Hair follicle dermal papilla cell (primary cell): ENCODE measurements at places on chromosomes 2 and 18. TPM values are rescaled to one million over a fixed set of nuclear protein-coding genes. Genes with fewer than 3 reads are reported as not detected.

The ZBTB7C gene
- not detected in 2 replicates for total RNA-seq

The LOXL3 gene
- total RNA-seq, result 14.7 and 20.6 TPM in 2 replicates

The NGEF gene
- total RNA-seq, result 2.1 TPM in 1 of 2 replicates, not detected in the other

The PAIP2B gene
- total RNA-seq, result 0.49 and 0.81 TPM in 2 replicates

The UPP2 gene
- total RNA-seq, result not detected in 2 replicates

The DSG2 gene
- total RNA-seq, result 0.12 and 0.49 TPM in 2 replicates

The CCDC68 gene
- total RNA-seq, result 3.6 and 3.9 TPM in 2 replicates

The AFF3 gene
- 4.0 and 11.2 TPM in 2 replicates for total RNA-seq

The COLEC11 gene
- 0.16 TPM in 1 of 2 replicates, not detected in the other for total RNA-seq

The KCNK3 gene
- total RNA-seq, result 2.1 and 3.0 TPM in 2 replicates

The SPDYA gene
- total RNA-seq, result 0.24 and 0.97 TPM in 2 replicates

The GPD2 gene
- total RNA-seq, result 48.6 and 49.7 TPM in 2 replicates

The CHPF gene
- 116 and 133 TPM in 2 replicates for total RNA-seq

The NYAP2 gene
- total RNA-seq, result not detected in 2 replicates

The PAX3 gene
- 5.8 and 8.1 TPM in 2 replicates for total RNA-seq

The TLX2 gene
- total RNA-seq, result not detected in 2 replicates

The SP5 gene
- total RNA-seq, result not detected in 2 replicates

The SLC14A1 gene
- 2.4 and 3.9 TPM in 2 replicates for total RNA-seq

The MERTK gene
- total RNA-seq, result 0.12 and 0.16 TPM in 2 replicates

The PSD4 gene
- 9.4 and 13.6 TPM in 2 replicates for total RNA-seq

The TMEM247 gene
- not detected in 2 replicates for total RNA-seq

The LOXHD1 gene
- total RNA-seq, result not detected in 2 replicates

The GCKR gene
- 0.32 and 0.36 TPM in 2 replicates for total RNA-seq

The C2orf72 gene
- total RNA-seq, result not detected in 2 replicates

The WNT10A gene
- under 0.01 TPM in 1 of 2 replicates, not detected in the other for total RNA-seq

The HNMT gene
- total RNA-seq, result 31.0 and 37.5 TPM in 2 replicates

The IL1F10 gene
- not detected in 2 replicates for total RNA-seq

The CDH20 gene
- total RNA-seq, result 0.12 and 0.16 TPM in 2 replicates
